ENCODE measurements at places on chromosomes 1 and 21.

- DNase-seq, result no peak
Observed at GRCh38 chr1:182617014-182617429, 12.8 kb upstream of the RGS16 start.

- DNase-seq, result no peak
Observed at GRCh38 chr1:21873761-21874160, 61.7 kb downstream of the LDLRAD2 start.

DNA sequence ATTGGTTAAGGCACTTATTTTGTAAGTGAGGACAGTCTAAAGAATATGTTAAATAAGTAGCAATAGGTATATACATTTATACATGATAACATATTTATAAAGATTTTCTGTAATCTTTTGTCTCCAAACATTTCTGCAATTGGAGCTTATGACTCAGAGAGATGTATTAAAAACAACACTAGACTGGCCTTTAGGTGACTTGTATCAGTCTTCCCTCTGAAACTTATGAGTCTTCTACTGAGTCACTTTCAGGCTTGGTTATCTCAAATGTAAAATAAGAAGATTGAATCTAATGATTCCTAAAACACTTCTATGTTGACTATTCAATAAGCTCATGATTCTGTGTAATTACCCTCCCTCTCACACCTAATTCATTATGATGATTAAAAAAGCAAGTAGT, 672.6 kb upstream of the NEGR1 start:
- no peak for DNase-seq

DNA sequence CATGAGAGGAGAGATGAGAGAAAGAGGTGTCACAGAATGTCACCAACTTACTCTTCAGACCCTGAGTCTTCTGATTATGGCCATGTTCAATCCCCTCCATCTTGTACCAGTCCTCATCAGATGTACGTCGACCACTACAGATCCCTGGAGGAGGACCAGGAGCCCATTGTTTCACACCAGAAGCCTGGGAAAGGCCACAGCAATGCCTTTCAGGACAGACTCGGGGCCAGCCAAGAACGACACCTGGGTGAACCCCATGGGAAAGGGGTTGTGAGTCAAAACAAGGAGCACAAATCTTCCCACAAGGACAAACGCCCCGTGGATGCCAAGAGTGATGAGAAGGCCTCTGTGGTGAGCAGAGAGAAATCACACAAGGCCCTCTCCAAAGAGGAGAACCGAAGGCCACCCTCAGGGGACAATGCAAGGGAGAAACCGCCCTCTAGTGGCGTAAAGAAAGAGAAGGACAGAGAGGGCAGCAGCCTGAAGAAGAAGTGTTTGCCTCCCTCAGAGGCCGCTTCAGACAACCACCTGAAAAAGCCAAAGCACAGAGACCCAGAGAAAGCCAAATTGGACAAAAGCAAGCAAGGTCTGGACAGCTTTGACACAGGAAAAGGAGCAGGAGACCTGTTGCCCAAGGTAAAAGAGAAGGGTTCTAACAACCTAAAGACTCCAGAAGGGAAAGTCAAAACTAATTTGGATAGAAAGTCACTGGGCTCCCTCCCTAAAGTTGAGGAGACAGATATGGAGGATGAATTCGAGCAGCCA, 8.0 kb downstream of the ELOA start:
- DNase-seq, result peak; percentile 67

GRCh38 chr1:32062867-32063230, 9.9 kb upstream of the TMEM39B start:
- DNase-seq, result peak; percentile 72

- no peak for DNase-seq
Observed at GRCh38 chr1:51724797-51725196, 107.9 kb downstream of the OSBPL9 start.

DNA sequence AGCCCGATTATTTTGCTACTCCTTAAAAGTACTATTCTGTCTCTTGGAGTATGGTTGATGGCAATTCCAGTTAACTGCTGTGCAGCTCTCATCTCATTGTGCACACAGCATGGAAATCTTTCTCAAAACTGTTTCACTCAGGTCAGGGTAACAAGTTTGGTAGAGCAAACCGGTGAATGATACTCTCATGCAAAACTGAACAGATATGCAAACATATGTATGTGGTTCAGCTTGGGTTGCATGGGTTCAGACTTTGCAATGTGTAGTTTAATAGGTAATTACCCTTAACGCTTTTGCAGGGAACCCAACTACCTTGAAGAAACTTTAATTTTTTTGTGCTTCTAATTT, 2.2 kb downstream of the GADD45A start:
- no peak for DNase-seq

- no peak for DNase-seq
Observed at GRCh38 chr1:8871965-8872399, 6.5 kb downstream of the ENO1 start.

DNA sequence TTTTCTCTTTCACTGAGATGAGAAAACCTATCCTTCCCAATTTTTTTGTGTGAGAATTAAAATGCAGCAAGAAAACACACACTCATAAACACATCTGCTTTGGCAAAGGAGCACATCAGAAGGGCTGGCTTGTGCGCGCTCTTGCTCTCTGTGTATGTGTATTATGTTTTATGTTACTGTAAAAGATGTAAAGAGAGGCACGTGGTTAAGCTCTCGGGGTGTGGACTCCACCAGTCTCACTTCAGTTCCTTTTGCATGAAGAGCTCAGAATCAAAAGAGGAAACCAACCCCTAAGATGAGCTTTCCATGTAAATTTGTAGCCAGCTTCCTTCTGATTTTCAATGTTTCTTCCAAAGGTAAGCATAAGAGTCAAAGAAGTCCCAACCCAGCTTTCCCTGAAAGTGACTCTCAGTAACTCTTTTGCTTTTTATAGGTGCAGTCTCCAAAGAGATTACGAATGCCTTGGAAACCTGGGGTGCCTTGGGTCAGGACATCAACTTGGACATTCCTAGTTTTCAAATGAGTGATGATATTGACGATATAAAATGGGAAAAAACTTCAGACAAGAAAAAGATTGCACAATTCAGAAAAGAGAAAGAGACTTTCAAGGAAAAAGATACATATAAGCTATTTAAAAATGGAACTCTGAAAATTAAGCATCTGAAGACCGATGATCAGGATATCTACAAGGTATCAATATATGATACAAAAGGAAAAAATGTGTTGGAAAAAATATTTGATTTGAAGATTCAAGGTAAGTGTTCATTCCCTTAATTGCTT, at the start of gene CD2:
TSS of gene CD2 (plus strand) at position 233 of the 780 bp plus-strand sequence. CDS start at position 296, 63 bp downstream.
- no peak for DNase-seq

DNA sequence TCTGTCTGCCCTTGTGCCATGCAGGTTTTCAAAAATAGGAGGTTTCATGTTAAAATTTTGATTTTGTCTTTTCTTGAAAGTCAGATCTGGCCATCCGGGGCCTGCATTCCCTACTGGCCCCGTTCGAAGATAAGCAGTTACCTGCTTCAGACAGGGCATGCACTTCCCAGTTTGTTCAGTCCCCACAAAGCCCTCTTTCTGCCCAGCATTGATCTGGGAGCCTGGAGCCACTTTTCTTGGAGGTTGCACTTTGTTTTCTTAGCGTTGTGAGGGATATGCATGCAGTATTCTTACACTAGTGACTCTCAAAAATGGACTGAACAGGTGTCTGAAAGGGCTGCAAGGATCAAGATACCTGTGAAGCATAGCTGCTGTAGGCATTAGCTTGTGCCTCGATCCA, 11.5 kb downstream of the MOV10 start:
- DNase-seq, result no peak

- no peak for DNase-seq
Observed at GRCh38 chr1:8687538-8687937, 129.9 kb downstream of the RERE start.

- DNase-seq, result no peak
Observed at GRCh38 chr1:226117330-226117729, 54.8 kb downstream of the H3-3A start.

- no peak for DNase-seq
Observed at GRCh38 chr1:24103408-24103807, 8.5 kb downstream of the MYOM3 start.

- no peak for DNase-seq
Observed at GRCh38 chr1:43947061-43947873, 517 bp downstream of the IPO13 start.

GRCh38 chr1:30705698-30706097, 17.7 kb downstream of the MATN1 start:
- no peak for DNase-seq

GRCh38 chr1:14390816-14391215, 207.7 kb upstream of the KAZN start:
- peak; percentile 82 for DNase-seq

DNA sequence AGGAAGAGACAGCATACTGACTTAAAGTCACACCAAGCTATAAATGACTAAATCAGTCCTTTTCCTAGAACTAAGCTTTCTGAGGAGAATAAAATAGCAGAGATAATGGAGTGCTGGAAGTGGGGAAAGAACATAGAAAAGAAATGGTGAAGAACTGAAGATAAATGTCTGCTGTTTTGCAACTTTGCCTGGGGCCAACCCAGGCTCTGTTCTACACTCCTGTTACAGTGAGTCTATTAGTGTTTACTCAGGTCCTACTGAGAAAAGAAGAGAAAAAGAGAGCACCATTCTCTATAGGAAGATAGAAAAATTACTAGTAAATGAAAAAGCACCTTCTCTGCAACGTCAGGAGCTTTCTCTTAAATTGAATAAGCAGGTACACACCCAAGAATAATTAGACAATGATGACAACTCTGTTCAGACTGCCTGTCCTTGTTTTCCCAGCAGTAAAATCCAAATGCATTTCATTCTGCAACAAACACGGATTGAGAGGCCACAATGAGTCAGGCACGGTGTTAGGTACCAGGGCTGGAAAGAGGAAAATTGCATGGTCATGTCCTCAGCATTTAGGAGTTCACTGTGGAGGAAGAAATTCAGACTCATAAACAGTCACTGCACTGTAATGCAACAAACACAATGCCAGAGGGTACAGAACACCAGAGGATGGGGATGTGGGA, 139.4 kb upstream of the CAMK1G start:
- no peak for DNase-seq

DNA sequence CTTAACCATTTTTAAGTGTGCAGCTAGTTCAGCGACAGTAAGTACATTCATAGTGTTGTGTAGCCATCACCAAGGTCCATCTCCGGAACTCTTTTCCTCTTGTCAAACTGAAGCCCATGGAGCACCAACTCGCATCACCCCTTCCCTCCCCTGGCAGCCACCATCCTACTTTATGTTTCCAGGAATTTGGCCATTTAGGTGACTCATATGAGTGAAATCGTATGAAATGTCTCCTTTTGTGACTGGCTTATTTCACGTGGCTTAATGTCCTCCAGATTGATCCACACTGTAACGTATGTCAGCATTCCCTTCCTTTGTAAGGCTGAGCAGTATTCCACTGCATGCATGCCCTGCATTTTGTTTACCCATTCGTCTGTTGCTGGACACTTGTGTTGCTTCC, 2.5 kb downstream of the COL6A2 start:
- peak; percentile 75 for DNase-seq

DNA sequence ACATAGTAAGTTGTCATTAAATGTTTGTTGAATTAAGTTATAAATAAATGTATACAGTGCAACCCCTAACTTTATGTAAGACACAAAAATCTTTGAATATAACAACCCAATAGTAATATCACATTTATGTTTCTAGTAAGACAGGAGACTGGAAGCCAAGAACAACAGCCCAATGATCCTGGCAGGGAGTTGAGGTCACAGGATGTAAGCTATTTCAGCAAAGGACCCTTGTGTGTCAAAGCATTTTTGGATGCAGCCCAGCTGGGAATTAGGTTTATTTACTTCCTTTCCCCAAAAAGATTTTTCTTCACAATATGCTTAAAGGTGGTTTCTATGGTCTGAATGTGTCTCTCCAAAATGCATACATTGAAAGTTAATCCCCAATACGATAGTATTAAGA, 34.0 kb upstream of the ABCA4 start:
- no peak for DNase-seq

DNA sequence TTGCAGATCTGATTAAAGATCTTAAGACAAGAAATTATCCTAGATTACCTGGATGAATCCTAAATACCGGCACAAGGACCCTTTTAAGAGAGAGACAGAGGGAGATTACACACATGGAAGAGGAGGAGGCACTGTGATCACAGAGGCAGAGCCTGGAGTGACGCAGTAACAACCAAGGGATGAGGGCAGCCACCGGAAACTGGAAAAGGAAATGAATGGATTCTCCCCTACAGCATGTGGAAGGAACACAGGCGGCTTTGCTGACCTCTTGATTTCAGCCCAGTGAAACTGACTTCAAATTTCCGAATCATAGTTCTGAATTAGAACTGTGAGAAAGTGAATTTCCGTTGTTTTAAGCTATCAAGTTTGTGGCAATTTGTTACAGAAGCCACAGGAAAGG, 50.2 kb upstream of the IVNS1ABP start:
- DNase-seq, result no peak

GRCh38 chr1:101217148-101217547, 19.7 kb upstream of the S1PR1 start:
- DNase-seq, result no peak
